ENCODE measurements at places on chromosomes 2 and 18.
A peak's percentile ranks its signal among the peaks of the same experiment; 100 is the strongest.

- DNase-seq = no peak
These were observed 26.4 kb upstream of the TFPI start for GRCh38 chr2:187580462-187581124.

DNA sequence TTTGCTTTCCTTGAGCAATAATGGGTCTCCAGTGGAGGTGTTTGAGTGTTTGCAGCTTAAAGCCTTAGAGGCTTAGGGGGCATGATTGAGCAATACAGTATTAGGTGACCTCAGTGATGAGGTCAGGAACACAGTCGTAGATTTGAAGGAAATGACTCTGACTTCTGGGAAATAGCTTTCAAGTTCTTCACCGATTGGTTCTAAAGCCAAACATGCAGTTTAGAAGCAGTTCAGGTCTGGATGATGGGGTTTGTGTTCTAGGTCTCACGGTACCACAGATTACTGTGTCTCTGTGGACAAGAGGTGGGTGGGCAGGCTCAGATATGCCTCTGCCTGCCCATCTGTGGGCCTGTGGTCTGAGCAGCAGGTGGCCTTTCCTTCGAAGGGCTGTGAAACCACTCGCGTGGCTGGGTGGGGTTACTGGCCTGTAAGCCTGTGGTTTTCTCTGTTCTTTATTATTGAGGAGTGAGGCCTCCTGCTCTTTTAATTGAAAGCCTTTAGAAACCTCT, 7.8 kb downstream of the MTHFD2 start:
- no peak for DNase-seq

GRCh38 chr18:64116571-64117175, 32.2 kb downstream of the LINC00305 start:
- no peak for DNase-seq

DNA sequence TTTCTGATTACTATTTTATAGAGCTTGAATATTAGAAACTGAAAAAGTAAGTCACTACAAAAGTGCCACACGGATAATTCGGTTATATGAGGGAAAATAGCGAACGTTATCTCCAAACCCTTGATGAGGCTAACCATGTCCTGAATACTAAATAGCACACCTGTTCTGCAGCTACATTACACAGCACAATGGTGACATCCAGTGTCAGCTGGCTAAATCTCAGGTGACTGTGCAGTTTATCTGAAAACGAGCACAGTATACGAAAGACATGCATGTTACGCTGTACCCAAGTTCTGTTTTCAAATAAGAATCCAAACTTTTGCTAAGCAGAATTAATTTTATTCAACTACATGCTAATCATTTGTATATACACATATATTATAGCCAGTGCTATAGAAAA, 9.0 kb downstream of the CCDC68 start:
- DNase-seq = no peak

- DNase-seq = no peak
These were observed 259.4 kb downstream of the ANAPC1 start for GRCh38 chr2:111624411-111625156.

DNA sequence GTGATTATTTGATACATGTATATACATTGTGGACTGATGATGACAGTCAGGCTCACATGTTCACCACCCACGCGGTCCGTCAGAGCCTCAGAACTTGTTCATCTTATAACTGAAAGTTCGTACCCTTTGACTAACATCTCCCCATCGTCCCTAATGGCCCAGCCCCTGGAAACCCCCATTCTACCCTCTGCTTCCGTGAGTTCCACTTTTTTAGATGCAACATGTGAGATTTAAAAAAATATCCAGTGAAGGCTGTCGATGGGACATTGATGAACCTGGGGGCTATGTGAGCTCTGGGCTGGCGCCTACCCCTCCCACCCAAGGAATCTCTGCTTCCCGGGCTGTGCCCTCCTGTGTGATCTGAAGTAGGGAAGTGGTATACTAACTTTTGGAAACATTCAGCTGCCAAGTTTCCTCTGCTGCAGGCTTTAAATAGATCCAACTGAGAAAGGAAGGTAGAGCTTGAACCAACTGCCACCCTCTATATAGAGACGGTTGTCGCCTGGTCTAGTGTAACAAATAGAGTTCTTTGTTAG, 163.8 kb downstream of the FAM210A start:
- DNase-seq = peak; percentile 59

- DNase-seq = no peak
These were observed 150.0 kb downstream of the RNF152 start for GRCh38 chr18:61742565-61743429.

DNA sequence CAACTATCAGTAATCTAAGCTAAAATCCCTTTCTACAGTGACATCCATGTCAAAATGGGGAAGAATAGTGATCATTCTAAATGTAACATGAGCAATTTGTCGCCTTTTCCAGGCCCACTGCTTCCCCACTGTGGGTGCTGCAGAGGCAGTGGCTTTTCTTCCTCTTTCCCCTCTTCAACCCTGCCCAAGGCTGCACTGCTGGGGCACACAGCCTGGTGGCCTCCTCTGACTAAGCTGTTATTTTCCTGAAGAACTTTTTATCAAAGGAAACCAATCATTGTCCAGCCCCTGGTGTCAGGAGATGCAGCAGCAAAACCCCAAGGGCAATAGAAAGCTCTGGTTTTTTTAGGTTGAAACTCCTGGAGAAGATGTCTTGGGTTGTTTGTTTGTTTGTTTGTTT, 117.6 kb upstream of the KLF7 start:
- no peak for DNase-seq

GRCh38 chr2:177241711-177242120, 22.8 kb downstream of the NFE2L2 start:
- DNase-seq = no peak

DNA sequence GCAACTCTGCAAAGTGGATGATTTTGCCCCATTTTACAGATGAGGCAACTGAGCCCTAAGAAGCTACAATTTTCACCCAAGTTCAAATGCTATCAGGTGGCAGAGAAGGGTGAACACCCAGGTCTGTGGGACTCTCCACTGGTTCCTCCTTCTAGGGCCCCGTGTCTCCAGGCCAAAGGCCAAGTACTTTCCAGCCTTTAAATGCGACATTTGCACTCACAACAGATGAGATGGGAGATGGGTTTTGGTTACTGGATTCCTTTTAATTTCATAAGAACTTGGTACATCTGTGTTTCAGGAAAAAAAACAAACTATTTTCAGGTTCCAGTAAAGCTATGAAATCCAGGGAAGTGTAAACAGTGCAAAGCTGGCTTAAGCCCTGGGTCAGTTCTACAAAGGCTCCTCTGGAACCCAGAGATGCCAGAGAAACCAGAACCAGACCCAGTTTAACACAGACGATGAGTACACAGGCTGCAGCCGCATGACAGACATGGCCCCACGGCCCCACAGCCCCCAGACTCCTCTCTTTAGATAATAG, 361.7 kb downstream of the ANAPC1 start:
- no peak for DNase-seq

DNA sequence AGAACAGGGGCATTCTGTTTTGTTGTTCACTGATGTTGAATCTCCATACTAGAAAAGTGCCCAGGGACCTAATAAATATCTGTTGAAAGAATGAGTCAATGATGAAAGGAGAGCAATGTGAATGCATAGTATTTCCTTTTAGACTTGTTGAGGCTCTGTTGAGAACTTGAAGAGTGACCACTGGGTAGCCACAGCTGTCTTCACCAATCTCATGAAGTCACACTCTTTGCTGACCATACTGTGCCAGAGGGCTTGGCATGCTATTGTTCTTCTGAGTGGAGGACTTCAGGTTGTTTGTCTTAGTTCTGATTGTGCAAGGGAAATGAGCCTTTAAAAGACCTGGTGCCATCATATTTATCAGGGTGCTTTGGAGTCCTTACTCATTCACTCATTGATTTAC, 41.6 kb upstream of the NT5C1B start:
- DNase-seq = no peak

- no peak for DNase-seq
These were observed 297.0 kb downstream of the NBAS start for GRCh38 chr2:15263976-15264685.

DNA sequence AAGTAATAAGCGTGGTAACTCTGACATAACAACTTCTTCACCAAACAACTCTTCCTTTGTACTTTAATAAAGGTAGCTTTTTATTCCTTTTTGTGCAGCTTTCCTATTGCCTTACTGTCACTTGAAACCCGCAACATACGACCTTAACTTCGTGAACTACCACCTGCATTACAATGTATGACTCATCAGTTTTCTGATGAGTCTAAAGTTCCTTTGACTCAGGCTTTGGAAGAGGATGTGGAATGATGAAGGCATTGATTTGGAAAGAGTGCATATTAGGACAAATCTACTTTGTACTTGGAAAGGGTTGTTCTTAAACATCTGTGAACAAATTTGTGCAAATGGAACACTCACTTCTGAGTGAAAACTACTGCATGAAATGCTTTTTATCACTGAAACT, 1012.1 kb downstream of the TMEM182 start:
- no peak for DNase-seq

- DNase-seq = no peak
These were observed 5.4 kb upstream of the KCNJ13 start for GRCh38 chr2:232781765-232782164.

DNA sequence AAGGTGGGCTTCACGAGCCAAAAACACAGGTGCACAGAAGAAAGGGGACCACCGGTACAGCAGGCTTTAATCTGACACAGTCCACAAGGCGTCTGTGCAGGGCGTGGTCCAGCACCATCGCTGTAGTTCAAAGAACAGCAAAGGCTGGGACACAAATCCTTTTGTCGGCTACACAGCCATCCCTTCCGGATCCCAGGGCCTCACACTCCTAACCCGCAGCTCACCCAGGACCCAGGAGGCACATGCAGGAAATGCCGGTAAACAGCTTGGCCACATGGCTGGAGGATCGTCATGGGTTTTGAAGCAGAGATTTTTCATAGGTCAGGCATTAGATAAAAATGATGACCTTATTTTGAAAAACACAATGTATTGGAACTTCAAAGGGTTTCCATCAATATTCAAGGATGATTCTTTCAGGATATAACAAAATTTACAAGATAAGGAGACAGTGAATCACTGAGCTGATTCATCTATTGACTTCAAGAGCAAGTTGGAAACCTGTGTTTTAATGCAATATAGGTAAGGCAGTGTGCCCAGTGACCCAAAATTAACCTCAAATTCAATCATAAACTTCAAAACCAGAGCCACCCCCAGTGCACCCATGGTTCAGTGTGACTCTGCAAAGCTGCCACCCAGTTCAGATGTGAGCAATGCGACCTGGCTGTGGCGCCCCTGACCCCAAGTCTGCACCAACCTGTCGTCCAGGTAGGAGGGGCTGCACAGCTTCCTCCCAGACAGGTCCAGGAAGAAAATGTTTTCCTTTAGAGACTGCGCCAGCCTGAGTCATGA, 74.4 kb downstream of the TMEM18 start:
- DNase-seq = no peak

DNA sequence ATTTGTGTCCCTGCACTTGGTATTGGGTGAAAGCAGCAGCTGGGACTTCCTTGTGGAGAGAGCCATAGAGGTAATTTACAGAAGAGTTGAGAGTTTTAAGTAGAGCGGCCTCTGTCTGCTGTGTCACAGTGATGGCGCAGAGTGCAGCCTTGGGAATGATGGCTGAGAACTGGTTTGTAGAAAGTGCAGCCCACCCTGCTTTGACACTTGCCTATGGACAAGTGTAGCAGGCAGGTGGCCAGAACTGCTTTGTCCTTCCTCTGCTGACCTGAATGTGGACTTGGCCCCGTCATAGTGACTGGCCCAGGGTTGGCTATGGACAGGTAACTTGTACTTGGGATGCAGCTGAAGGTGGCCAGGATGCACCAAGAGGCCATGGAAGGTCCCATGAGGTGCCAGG, 6.4 kb upstream of the ANO7 start:
- DNase-seq = no peak

GRCh38 chr2:130818809-130819208, 17.9 kb upstream of the ARHGEF4 start:
- no peak for DNase-seq

- DNase-seq = no peak
These were observed 52.7 kb upstream of the LAMA1 start for GRCh38 chr18:7170292-7170691.

- DNase-seq = no peak
These were observed 93.6 kb downstream of the GYPC start for GRCh38 chr2:126749537-126749936.

GRCh38 chr2:191171708-191172355, 21.0 kb upstream of the STAT4 start:
- DNase-seq = no peak

- no peak for DNase-seq
These were observed 269.8 kb downstream of the KLHL29 start for GRCh38 chr2:23654756-23655155.

- DNase-seq = no peak
These were observed 1.7 kb upstream of the PDCD1 start for GRCh38 chr2:241860184-241861078.

GRCh38 chr2:185268651-185269050, 470.0 kb upstream of the FSIP2 start:
- no peak for DNase-seq

DNA sequence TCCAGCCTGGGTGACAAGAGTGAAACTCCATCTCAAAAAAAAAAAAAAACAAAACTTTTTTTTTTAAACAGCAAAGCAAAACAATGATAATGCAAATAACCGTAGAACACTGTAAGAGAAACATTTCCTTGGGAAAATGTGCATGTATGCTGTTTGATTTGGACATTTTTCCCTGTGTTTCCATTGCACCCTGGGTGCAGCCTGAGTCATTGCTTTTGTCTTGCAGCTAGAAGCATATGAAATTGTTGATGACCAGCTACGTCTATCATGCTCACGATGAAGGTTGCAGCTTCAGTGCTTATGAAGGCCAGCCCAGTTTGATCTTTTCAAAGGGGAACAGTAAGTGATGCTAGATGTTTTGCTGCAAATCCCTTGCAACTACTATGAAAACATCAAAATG, 41.5 kb downstream of the MOGAT1 start:
- no peak for DNase-seq

GRCh38 chr2:190596993-190597392, 51.9 kb upstream of the NAB1 start:
- DNase-seq = no peak

DNA sequence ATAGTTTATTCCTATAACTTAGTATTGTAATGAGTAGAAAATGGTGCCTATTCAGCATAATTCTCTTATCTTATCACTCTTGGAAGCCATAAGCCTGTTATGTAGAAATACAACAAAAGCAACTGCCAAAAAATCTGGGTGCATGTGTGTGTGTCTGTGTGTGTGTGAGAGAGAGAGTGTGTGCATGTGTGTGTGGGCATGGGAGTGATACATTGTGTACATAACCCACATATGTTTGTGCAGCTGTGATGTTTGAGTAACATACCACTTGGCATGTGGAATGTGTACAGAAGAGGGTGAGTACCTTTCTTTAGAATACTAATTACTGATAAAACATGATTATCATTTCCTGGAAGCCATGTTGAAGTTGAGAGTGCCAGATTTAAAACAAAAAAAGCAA, 642.3 kb upstream of the SYT4 start:
- no peak for DNase-seq

DNA sequence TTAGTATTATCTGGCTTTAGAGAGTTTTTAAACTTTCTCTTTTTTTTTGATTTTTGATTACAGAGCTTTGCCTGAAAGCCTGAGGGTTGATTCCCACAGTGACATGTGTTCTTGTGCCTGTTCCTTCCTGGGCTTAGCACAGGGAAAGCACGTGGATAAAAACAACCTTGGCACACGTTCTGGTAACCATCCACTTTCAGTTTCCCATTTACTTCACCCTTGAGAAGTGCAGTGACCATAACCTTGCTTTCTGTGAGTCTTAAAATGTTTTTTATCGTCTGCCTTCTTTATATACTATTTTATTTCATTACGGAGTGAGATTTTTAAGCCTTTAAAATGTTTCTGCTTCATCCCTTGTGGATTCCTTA, 11.5 kb downstream of the CD226 start:
- no peak for DNase-seq

Data from stimulated activated CD4-positive, alpha-beta T cell treated with anti-CD3 and anti-CD28 coated beads, TNF-alpha, amount 100 ng/mL, for 4 hours (primary cell).